ENCODE measurements at places on chromosomes 12 and 14.

DNA sequence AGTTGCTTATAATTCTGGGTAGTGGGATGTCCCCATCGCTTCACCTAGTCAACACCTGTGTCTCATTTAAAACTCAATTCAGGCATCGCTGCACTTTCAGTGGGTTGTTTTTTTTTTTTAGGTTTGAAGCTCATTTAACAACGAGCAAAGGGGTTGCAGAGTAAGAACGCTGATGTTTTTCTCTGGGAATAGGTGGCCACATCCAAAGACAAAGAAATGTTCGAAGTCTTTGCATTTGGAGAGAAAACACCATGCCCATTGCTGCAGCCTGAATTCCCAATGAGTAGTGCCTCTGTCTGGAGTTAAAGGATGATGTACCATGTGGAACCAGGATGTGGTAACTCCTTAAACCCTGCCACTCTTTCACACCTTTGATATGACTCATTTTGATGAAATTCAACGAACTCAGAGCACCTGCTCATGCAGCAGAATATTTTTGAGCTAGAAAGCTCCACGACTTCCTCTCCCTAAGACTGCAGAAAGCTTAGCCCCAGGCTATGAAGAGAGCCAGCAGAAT is 35.1 kb upstream of the BATF start:
- peak; percentile 30 for DNase-seq

DNA sequence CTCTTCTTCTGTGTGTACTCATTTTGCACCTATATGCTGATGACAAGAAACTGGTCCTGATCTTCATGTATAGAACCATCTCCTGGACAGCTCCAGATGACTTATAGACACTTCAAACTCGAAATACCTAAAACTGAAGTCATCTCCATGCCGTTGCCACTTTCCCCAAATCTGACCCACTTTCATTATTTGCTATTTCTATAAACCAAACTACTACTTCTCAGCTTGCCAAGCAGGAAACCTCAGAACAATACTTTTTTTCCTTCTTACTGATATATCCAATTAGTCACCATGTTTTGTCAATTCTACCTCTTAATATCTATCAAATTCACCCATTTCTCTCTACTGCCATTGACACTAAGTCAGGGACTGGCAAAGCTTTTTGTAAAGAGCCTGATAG is 14.8 kb downstream of the SGPP1 start:
- no peak for DNase-seq

- DNase-seq: no peak
Measured at GRCh38 chr12:106434526-106434925, 77.0 kb downstream of the POLR3B start.

GRCh38 chr12:92921877-92922276 is 7.2 kb downstream of the EEA1 start:
- DNase-seq: no peak

- DNase-seq: no peak
Measured at GRCh38 chr12:79997096-79997791, 62.3 kb upstream of the PPP1R12A start.

GRCh38 chr12:93419388-93420034 is 22.2 kb downstream of the UBE2N start:
- DNase-seq: peak; percentile 58

- DNase-seq: no peak
Measured at GRCh38 chr12:65615118-65615517, 209.2 kb upstream of the HMGA2 start.

GRCh38 chr14:52954346-52955214 is 3.7 kb upstream of the FERMT2 start:
- DNase-seq: no peak

DNA sequence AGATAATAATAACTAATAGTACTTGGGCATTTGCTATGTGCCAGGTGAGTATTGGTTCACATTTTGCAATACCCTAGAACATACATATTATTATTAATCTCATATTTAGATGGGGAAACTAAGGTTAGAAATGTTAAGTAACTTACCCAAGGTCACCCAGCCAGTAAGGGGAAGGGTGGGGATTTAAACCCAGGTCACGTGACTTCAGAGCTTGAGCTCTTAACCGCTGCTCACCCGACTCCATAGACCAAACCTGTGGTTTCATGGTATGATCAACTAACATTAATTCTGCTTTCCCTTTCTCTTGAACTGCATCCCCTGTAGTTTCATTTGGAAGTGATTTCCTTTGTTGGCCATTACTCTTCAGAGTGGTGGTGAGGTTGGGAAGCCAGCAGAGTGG is 242.3 kb downstream of the NRXN3 start:
- DNase-seq: no peak

GRCh38 chr12:93306636-93307035 is 71.1 kb upstream of the NUDT4 start:
- DNase-seq: no peak

GRCh38 chr12:49292729-49293055 is 2.3 kb upstream of the PRPH start:
- no peak for DNase-seq

- DNase-seq: peak; percentile 20
Measured at GRCh38 chr12:67650388-67651131, 2.0 kb downstream of the DYRK2 start.
